ENCODE measurements at places on chromosomes 5 and 9.

DNA sequence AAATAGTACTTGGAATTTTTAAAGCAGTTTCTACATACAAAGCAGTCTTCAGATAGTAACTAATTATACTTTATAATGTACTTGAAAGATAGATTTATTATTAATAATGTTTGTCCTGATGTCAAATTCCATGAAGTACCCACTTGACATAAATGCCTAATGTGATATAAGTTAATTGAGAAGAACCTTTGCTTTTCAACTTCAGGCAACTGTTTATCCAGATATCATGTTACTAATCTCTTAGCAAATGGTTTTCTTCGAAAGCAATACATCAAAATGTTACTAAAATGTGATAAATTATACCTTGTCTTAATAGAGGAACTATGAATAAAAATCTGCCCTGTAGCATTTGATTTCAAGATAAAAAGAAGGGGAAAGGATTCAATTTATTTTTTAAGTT lies 146.8 kb upstream of the FBXL17 start:
- no peak for DNase-seq

DNA sequence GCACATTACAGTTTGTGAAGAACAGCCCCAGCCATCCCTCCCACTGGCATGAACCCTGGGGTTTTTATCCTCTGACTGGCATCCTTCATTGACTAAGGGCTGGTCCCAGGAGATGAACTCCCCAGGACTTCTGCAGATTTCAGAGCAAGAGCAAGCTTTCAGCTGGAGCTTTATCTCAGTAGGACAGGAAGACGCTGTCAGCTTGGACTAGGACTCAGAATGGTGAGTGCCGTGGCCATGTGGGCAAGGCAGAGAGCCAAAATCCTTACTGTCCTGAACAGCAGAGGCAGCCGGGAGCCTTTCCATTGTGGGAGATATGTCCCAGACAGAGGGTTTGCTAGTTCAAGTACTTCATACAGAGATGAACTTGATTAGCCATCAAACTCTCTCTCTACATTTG lies 3.2 kb upstream of the ACOT12 start:
- no peak for DNase-seq

- peak; percentile 53 for DNase-seq
Observed at GRCh38 chr9:70553707-70554673, 139.5 kb upstream of the KLF9 start.

DNA sequence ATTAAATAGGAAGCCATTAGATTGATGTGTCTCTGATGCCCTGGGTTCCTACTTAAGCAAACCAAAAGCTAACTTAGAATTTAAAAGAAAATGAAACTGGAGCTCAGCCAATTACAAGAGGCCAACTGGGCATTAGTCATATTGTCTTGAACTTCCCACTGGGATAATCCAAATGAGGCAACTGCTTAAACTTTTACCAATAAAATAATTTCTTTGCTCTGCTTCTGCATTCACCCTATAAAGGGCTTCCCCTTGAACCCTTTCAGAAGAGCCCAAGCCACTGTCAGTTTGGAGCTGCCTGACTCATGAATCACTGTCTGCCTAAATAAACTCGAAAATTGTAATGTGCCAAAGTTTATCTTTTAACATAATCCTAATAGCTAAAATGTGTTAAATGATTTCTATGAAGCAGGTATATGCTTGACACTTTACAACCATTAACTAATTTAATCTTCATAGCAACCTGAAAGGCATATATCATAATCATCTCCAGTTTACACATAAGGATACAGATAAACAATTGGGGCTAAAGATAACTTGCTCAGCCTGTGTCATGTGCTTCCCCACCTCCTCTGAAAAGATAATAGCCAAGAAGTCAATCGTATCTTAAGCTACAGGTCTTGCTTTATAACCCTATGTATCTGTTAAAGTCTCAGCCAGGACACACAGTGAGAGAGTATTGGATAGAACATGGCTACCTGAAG lies 11.5 kb downstream of the GPR150 start:
- DNase-seq: no peak

- DNase-seq: no peak
Observed at GRCh38 chr9:133087429-133088145, 25.8 kb downstream of the CEL start.

GRCh38 chr9:91117959-91118703 lies 243.6 kb downstream of the AUH start:
- DNase-seq: peak; percentile 96

DNA sequence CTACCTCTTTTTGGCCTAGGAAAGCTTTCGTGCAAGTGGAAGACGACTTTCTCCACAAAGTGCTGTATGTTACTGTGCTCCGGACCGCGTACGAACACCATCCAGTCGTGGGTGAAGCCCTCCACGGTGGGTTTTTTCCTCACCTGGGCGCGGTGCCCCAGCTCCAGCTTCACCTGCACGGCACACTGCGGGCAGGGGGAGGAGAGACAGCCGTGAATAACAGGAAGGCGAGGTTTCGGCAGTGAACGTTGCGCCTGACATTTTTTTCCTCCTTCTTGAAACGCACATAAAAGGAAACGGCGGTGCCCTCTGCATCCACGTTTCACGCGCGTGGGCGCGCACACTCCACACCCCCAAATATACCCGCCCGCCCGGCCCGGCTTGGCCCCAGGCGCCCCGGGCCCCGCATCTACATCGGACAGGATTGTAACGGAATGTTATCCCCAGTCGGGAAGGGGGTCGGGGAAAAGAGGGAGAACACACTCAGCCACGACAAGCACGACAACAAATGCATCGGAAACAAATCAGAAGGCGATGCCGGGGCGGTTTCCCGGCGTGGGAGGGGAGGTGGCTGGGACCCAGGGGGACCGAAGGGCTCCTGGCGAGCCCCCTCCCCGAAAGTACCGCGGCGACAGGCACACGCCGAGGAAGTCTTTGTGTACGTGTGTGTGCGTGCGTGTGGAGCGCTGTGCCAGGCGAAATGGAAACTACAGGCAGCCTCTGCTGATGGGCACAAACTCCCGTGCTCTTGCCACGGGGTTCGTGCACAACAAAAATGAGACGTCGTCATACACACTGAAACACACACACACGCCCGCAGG lies 1.4 kb downstream of the MLLT3 start:
- DNase-seq: peak; percentile 59

DNA sequence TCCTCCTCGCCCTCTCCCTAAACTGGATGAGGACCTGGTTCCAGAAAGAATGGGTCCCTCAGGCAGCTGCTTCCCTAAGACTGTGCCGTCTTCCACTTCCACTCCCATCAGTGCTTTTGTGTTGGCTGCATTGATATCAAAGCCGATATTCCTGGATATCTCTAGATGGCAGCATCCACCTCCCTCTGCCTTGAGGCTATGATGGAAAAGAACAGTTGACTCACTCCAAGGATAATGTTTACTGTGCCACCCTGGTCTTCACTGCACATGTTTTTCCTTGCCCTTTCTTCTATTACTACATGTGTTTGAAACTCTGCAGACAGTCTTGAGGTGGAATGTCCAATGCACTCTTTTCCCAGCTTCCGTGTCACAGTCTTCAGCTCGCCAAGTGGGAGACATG lies 211.6 kb downstream of the MAST4 start:
- DNase-seq: no peak

- DNase-seq: no peak
Observed at GRCh38 chr5:6405591-6405990, 27.2 kb upstream of the MED10 start.

DNA sequence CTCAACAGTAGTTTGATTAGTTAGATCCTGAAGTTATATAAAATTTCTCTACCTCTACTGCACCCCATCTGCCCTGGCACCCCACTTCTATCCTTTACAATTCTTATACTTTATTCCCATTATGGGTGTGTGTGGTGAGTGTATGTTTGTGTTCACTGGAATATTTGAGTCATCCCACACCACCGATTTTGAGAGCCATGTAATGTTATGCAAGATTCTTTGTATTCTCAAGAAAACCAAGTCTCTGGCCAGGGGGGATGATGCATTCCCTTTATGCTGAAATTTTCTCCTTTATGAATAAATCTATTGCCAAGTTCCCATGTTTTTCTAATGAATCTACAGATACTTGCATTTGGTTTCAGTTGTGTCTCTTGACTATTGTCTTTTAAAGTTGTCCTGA lies 266.8 kb downstream of the ARHGEF28 start:
- no peak for DNase-seq

DNA sequence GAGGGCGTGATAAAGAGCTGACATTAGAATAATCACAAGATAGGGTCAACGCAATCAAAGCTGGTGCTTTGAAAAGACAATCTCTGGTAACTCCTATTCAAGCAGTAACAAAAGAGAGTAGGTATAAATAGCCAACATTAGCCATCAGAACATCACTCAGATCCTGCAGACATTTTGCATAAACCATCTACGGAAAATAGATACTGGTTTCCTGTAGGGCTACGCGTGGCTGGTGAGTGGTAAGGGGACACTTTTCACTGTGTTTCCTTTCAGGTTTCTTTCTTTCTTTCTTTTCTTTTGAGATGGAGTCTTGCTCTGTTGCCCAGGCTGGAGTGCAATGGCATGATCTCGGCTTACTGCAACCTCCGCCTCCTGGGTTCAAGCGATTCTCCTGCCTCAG lies 22.3 kb downstream of the TTF1 start:
- DNase-seq: no peak

DNA sequence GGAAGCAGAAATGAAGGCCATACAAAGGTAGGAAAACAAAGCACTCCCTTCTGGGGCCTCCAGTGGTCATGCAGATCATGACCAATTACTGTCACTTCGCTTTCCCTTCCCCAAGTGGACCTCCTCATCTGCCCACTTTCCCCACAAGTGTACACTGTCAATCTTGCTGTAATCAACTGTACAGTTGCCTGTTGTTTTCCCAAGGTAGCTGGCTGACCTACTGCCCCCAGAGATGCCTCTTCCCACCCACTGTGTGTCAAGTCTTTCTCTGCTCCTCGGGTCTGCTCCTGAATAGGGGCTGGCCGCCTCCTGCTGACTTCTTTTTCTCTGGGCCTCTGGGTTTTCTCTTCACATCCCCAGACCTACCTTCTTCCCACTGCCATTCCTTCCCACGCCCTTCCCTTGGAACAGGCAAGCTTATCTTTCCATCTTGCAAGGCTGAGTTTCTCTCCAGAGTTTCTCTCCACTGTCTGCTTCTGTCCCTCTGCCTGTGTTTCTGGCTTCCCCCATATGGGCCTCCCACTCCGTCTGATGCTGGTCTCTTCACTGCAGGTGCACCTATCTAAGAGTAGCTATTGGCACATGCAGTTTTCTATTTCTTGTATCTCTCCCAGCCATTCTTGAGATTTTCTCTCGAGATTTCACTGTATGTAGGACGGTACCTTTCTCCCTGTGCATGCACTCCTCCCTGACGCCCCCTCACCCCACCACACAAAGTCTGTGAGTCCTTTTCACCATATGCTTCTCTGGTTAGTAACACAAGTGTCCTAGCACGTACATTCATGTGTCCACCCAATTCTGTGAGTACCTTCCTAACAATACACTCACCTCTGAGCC lies 2.4 kb downstream of the ELL2 start:
- no peak for DNase-seq

GRCh38 chr9:13387734-13388067 lies 108.2 kb upstream of the MPDZ start:
- no peak for DNase-seq

GRCh38 chr5:175282611-175283225 lies 161.3 kb downstream of the DRD1 start:
- no peak for DNase-seq

DNA sequence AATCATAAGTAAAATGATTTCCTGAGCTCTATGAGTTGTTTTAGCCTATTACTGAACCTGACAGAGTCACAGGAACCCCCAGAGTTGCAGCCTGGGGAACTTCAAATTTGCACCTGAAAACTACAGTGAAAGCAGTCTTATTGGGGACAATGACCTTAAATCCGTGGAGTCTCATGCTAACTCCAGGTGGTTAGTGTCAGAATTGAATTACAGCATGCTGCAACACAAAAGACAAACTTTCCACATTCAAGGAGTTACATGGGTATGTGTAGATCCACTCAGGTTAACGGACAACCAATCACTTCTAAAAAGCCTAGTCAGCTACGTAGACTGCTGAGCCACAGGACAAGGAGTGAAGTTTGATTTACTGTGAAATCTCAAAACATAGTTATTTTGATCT lies 49.7 kb downstream of the PLPP1 start:
- DNase-seq: no peak
